GDM1 (cell line): ENCODE measurements at places on chromosomes 16 and 17.

GRCh38 chr16:3908951-3909437 lies 28.5 kb upstream of the CREBBP start:
- DNase-seq = no peak

DNA sequence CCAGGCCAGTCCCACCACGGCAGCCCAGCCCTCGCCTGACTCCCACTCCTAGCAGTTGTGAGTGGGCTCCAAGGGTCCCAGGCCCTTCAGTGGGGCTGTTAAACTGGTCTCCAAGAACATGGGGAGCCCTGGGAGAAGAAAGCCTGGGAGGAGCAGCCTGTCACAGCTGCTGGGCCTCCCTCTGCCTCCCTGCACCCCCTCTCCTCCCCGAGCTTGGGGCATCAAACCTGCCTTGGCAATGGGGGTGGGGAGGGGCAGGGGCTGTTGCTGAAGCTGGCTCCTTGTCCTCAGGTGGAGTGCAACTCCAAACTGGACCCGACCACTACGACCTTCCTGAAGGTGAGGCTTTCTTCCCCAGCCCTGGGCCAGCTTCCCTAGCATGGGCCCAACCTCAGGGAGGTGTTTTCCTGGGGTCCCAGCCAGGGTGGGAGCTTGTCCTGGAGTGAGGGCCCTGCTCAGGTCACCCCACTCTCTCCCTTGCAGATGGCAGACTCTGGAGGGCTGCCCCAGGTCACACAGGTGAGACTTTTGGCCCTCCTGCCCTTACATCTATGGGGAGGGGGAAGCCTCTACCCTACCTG lies 6.6 kb upstream of the SETD6 start:
- DNase-seq = no peak

DNA sequence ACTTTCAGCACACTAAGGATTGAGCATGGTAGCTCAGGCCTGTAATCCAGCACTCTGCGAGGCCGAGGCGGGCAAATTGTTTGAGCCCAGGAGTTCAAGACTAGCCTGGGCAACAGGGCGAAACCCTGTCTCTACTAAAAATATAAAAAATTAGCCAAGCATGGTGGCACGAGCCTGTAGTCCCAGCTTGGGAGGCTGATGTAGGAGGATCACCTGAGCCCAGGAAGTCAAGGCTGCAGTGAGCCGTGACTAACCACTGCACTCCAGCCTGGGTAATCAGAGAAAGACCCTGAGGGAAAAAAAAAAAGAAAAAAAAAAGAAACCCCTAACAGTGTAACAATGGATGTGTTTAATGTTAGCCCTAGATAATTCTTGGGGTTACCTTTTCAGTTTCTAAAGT lies 24.0 kb downstream of the PARN start:
- no peak for DNase-seq

GRCh38 chr16:89924925-89925307 lies 1.8 kb downstream of the TUBB3 start:
- DNase-seq = no peak

DNA sequence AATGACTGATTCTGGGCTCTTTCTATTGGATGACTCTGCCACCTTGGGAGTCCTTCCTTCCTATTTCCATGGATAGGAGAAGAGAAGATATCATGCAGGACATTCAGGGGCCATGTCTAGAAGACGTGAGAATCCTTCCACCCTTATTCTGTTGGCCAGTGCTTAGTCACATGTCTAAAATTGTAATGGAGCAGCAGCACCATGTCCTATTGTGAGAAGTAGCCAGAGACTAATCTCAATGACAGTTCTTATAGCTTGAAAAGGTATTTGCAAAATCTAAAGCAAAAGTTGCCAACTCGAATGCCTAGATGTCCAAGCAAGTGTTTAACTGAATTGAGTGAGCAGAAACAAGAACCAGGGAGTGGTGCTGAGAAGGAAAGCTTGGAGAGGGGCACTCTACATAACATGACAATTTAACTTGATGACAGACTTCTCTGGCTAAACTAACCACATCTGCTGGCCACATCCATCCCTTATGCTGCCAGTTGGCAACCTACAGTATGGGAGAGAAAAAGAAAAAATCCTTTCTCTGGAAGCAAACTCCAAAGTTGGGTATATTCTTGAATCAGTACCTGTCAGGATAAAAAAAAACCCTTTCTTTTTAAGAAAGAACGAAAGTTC lies 225.7 kb downstream of the CDH13 start:
- no peak for DNase-seq

- no peak for DNase-seq
These were observed 49.2 kb downstream of the MYH11 start for GRCh38 chr16:15807603-15808009.

DNA sequence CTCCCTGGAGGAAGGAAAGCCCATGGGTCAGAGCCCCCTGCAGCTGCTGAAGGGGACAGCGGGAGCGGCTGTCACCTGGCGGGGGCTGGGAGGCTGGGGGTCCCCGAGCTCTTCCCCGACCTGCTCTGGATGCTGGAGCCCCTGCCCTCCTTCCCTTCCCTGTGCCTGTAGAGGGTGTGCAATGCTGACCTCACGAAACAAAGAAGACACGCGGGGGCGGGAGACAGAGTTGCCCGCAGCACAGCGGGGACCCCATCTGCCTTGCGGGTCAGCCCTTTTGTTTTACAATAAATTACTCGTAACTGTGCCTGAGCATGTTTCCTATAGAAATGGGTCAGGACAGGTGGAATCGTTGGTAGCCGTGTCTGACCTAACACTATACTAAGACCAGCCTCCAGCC lies 6.3 kb downstream of the SECTM1 start:
- DNase-seq = no peak

- DNase-seq = no peak
These were observed 2.9 kb upstream of the ATP2A1 start for GRCh38 chr16:28875134-28876018.

GRCh38 chr17:31211352-31212012 lies 85.6 kb downstream of the OMG start:
- DNase-seq = no peak

GRCh38 chr17:17119533-17119932 lies 77.3 kb downstream of the MPRIP start:
- DNase-seq = no peak

GRCh38 chr16:87129771-87130170 lies 187.4 kb downstream of the C16orf95 start:
- no peak for DNase-seq

DNA sequence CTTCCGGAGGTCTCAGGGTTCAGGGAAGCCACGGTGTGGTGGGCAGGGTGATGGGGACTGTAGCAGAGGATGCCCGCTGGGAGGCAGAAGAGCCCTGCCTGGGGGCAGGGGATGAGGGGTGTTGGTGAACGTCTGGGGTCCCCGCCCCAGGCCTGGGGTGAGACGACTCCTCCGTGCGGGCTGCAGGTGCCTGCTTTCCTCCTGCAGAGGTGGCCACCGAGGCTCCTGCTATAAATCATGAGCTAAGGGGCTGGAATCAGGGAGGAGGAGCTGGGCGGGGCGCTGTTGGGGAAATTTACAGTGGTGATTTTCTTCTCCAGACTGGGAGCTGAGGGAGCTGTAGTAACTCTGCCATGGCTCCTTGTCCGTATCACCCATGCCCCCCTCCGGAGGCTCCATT lies 167.0 kb downstream of the MRM1 start:
- no peak for DNase-seq

DNA sequence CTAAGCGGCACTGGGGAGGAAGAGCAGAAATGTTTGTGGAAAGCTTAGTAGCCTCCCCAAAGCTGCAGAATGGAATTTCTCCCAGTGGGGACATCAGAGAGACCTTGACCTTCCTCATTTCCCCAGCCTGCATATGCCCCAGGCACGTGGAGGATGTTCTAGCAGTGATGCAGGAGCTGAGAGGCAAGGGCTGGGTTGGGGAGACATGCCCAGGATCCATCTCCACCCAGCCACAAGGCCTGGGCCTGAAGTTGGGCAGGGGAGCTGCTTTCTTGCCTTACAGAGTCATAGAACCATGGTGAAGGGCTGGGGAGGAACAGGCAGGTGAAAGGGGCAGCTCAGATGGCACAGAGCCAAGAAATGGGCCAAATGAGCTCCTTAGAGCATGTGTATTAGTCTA lies 104.0 kb downstream of the TMEM132E start:
- no peak for DNase-seq

DNA sequence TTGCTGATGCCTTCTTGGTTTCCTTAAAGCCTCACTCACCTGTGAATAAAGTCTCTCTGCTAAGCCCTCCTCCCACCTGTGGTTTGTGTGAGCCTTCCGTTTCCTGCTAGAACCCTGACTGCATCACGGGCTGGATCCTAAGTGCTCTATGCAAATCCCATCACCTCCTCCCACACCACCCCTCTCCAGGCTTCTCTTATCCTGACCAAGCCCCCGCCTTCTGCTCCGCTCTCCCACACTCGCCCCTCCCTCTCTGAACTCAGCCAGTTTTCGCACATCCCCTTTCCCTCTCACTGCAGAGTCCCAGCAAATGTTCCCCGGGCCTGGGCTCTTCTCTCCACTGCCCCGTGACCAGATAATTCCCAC lies 51.8 kb downstream of the PIMREG start:
- DNase-seq = no peak

DNA sequence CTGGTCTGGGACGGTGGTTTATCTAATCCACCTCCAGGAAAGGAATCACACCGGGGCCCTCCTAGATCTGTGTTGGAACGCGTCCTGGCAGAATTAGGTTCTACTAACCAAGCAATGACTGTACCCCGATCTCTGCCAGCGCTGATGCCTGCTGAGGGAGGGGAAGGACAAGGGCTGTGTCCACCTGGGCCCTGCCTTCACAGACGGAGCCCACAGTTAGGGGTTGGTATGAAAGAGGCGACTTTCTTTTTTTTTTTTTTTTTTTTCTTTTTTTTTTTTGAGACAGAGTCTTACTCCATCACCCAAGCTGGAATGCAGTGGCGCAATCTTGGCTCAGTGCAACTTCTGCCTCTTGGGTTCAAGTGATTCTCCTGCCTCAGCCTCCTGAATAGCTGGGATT lies 9.9 kb upstream of the KRT19 start:
- no peak for DNase-seq

DNA sequence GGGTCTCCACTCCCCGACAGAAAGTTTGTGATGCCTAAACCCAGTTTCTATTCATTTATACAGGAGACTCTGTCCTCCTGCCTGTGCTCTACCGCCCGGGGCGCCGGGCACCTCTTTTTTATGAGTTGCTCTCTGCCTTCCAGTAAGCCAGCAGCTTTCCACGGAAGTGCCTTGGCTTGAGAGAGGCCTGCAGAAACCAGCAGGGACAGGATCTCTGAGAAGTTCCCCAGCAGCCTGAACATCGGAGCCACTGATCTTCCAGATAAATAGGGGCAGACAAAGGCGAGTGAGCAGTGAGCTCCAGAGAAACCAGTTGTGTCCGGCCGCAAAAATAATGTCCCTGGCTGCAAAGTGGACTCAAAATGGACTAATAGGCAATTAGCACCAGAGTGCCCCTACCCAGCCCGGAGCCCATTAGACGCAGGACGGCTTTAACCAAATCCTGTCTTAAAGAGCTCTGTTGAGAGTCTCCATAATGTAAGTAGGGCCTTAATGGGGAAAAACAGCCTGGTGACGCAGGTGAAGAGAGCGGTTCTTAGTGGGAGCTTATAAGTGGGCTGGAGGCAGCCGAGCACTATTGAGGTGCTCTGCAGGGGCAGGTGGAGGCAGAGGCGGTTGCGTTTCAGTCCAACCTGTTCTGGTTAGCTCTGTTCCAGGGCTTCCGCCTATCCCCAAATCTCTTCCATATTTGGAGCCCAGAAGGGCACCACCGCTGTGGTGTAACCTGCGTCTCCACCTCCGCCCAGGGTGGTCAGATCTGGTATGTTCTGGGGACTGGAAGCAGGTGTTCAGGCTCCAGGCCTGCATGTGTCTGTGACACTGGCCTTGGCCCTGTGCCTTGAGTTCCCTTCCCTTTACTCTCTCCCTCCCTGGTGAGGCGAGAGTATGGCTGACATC lies 74.1 kb downstream of the NT5M start:
- DNase-seq = no peak

DNA sequence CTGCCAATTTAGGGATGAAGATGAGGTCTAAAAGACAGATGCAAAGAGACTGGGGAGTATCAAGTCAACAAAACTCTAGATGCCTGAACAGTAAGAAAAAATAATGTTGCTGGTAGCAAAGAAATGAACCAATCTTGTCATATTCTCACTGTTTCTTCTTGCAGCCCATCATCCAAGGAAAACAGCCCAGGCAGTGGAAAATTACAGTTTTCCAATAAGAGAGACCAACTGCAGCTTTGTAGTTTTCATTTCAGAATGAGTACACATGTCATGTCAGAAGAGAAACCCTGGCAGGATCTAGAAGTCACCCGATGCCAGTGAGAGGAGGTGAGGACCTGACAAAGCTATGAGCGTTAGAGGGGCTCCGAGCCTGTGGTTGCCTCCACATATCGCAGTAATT lies 500.4 kb upstream of the PSMD7 start:
- DNase-seq = no peak

DNA sequence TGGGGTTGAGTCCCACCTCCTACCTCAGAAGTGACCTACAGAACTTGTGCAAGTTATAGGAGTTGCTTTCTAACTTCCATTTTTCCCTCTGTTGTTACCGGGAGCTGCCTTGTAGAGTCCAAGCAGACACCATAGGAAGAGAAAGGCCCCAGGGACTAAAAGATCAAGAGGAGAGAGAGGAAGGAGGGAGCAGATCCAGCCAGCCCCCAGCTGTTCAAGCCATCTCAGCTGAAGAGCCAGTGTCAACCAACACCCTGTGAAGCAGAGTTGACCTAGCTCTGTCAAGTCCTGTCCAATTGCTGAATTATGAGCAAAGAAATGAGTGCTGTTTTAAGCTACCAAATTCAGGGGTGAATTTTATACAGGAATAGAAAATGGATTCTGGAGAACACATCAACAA lies 34.9 kb upstream of the CACNG4 start:
- no peak for DNase-seq

- no peak for DNase-seq
These were observed 8.1 kb downstream of the SMIM5 start for GRCh38 chr17:75641343-75641742.

DNA sequence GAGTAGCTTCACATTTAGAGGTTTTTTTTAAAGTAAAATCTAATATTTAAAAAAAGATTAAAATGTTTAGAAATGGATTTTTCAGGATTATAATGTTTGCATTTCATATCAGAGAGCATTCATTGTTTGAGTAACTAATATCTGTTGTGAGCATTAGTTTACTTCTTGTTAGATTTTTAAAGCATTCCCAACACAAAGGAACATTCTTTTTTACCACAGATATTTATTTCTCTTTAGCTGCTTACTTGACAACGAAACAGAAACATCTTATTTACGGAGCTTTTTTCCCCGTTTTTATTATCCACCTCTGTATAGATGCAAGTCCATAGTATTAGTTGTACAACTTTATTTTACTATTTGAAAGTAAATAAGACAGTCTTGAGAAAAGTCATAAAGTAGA lies 53.0 kb downstream of the NFAT5 start:
- DNase-seq = no peak
